Activated T-cell treated with anti-CD3 and anti-CD28 coated beads for 48 hours (primary cell): ENCODE measurements at places on chromosomes 3 and 15.

DNA sequence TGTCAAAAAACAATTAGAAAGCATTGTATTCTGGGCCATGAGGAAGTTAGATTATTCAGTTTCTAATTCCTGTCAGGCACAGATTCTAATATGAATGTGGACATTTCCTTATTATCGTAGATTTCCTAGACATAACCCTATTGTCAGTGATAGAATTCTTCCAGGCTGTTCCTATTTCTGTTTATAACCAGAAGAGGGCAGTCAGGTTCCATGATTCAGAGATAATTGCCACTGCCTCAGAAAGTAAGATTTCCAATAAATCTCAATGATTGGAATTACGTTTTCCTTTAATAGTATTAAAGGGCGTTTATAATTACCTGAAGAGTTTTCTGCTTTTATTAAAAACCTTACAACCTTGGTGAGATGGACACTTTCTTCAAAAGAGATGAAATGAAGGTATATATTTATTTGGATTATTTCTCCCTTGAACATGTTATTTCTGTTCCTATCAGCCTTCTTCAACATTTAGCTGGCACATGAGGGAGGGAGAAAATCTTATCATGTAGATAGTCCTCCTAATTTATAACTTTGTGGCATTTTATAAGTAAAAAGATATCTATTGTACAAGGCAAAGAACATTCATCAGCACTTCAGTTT is 439.2 kb downstream of the MCTP2 start:
- DNase-seq, result no peak

DNA sequence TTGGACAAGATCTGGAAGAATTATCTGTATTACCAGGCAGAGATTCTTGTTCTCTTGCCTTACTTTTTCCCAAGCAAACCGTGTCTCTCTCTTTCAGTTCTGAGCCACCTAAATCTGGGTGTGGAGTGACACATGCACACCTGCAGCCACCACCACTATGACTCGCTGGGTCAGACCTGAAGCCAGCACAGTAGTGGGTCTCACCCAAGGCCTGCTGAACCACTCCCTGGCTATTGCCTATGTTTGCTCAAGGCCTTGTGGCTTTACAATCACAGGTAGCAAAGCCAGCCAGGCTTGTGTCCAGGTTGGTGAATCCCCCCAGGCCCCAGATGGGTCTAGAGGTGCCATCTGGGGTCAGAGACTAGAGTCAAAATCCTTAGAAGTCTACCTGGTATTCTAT is 28.7 kb upstream of the COPB2 start:
- no peak for DNase-seq

DNA sequence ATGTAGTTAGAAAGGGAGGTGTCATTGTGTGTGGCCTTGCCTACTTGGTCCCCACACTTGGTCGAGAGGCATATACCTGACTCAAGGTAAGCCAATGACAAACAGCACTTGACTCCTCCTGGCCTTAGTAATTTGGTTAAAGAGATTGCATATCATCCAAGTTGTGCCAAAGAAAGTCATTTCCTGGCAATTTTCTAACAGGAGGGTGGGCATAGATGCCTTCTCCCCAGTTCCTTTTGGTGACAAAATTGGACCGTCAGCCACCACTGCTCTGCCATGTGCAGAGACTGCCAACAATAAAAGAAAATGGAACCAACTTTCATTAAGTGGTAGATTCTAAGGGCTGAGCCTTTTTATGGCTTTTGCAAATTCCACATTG is 7.9 kb upstream of the LEKR1 start:
- DNase-seq, result no peak

DNA sequence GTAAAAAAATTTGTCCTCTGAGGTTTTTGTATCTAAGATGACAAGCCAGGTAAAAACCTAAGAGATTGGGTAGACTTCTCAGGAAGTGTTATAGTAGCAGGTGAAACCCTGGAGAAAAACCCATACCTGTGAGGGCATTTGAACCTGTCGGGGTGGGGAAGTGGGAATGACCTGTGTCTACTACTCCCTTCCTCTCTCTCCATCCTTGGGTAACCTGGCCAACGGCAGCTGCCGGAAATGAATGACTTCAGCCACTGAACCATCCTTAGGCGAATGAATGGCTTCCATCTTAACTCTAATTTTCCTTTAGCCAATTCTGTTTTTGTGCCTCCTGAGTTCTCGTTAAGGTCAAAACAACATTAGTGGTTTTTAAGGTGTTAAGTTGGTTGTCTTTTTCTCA is 16.8 kb downstream of the GPR15 start:
- DNase-seq, result no peak

GRCh38 chr15:64105113-64105704 is 9.4 kb downstream of the SNX1 start:
- DNase-seq, result no peak

- DNase-seq, result no peak
Measured at GRCh38 chr3:183800243-183800863, 25.0 kb downstream of the MAP6D1 start.

DNA sequence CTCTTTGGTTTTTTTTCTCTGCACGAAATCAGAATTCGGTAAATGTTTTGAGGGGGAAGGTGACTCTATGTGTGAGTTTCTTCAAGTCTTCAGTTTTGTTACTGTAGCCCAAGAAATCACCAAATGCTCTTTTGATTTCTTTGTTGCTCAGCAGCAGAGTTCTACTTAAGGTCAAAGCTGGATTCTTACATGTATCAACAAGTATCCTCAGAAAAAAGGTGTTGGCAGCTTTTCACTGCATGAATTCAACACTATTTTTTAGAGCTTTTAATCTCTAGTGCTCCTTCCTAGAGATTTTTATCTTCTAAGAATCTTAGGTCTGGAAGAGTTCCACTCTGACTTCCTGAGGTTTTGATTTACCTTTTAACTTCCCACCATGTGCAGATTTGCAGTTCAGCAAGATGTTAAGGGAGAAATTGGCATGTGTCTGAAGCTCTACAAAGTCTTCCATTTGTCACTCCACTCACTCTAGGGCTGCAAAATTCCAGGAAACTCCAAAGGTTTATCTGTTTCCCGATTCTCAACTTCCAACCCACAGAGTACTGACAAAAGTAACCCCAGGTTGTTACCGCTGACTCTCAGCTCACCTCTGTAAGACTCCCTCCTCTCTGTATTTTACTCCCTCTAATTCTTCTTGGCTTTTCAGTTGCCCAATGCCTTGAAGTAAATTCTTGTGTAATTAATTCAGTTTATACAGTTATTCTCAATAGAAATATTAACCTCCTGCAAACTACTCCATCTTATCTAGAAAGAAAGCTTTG is 13.3 kb upstream of the CD200 start:
- DNase-seq, result no peak

DNA sequence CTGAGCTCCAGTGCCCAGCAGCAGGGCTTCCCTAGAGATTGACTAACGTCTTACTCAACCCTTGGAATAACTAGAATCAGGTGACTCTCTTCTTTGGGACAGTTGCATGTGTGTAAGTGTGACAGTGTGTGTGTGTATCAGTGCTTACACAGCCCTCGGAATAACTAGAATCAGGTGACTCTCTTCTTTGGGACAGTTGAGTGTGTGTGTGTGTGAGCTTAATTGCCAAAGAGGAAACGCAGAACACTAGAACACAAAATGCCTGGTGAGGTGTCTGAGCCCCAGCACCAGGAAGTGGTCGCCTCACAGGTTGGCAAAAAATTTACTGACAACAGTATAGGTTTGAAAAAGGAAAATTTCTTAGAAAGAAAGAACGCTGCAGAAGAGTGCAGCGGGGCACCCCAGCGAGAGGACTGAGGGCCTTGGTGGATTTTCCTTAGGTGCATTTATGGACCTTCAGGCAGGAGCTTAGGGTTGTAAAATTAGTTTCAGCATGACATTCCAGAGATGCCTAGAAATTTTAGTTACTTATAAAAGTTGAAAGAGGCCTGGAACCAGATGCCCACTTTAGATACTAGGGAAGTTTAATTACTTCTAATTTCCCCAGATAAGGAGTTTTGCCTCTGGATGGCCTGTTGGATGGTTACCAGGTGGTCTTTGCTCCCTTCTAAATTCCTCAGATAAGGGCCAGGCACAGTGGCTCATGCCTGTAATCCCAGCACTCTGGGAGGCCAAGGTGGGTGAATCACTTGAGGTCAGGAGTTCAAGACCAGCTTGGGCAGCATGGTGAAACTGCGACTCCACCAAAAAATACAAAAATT is 3.7 kb upstream of the WDR82 start:
- no peak for DNase-seq

DNA sequence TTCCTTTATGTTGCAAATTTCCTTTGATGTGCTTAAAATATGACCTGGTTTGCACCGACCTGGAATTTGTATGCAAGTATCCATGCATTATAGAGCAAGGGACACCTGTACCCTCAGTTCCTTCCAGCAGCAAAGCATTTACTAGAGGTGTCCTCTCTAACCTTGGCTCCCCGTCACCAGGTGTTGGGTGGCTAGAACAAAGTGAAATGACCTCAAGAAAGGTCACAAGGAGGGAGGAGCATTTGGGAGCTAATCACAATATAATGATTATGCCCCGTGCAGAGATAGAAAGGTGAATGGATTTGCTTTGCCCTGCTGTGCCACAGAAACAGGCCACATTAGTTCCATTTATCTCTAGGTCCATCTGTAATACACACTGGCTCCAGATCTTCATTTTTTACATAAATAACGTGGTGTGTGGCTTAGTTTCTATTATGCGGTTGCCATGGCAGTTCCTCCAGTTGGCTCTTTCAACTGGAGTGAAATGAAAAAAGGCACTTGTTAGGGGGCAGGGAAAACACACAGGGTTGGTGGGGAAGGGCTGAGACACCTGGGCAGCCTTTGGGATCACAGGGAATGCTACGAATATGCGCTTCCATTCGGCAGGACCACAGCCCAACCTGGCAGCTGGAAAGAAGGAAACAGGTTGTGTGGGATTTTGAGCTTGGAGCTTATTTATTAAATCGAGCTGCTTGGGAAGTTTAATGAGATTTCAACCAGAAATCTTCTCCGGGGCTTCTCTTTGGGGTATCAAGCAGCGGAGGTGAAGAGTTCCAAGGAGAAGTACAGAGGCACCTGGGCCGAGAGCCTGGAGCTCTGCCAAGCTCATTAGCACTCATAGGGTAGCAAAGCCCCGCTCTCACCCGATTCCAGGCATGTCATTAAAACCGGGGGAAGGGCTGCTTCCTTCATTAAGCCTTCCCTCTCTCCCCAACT is 233.5 kb upstream of the ST8SIA2 start:
- no peak for DNase-seq

DNA sequence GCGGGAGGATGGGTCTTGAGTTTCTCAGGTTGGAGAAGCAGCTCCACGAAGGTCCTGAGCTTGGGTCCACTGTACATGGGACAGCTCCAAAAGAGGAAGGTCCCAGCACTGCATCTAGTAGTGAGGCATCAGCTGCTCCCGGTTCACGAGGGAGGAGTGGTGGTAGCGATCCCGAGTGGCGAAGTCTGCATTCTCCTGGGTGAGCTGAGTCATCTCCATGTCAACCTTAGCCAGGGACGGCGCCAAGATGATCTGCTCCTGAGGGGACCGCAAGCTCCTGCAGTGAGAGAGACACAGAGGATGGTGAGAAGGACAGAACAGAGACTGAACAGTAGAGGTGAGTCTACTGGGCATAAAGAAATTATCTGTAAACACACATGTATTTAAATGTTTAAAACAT is 28.0 kb upstream of the HEG1 start:
- no peak for DNase-seq

GRCh38 chr3:116007000-116007399 is 383.7 kb downstream of the GAP43 start:
- no peak for DNase-seq

GRCh38 chr15:87604857-87605446 is 651.6 kb downstream of the NTRK3 start:
- DNase-seq, result peak; percentile 5

- no peak for DNase-seq
Measured at GRCh38 chr3:48414376-48415250, 15.3 kb downstream of the PLXNB1 start.

DNA sequence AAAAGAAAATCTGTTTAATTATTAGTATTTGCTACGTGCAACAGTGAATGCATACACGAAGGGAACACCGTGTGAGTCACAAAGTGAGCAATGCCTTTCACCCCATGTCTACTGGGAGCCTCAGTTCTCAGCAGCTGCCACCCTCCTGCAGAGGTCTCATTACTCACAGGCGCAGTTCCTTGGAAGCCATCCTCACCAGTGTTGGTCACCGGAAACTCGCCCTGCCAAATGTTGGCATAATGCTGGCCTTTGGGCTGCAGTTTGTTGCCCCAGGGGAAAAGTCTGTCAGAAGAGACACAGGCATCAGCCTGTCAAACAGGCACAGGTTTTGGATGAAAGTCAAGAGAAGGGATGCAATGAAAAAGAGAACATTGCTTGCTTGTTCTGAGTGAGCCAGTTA is 50.1 kb downstream of the SUMF1 start:
- peak; percentile 43 for DNase-seq

DNA sequence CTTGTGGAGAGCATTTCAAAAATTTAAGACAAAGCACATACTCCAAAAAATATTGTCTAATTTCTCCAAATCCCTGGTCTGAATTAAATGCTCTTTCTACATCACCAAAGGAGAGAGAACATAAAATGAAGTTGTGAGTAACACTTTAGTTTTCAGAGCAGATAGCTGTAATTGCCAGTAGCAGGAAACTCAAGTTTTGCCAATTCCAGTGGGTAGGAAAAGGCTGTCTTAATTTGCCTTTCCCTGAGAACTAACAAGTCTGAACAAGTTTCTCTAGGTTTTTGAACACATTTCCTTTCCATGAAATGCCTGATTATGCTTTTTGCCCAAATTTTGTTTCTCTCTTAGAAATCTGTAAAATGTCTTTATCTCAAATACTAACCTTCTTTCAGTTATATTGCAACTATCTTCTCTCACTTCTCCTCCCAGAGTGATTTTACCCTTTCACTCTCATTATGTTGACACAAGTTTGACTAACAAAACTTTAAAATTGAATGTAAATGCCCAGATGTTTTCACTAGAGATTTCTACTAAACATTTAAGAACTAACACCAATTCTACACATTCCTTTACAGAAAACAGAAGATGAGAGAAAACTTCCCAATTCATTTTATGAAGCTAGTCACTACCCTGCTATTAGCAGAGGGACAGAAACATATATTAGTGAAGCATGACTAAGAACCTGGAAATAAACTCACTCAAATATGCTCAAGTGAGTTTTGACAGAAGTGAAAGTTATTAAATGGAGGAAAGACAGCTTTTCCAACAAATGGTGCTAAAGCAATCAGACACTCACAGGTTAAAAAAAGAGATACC is 38.4 kb downstream of the RFX7 start:
- DNase-seq, result no peak

DNA sequence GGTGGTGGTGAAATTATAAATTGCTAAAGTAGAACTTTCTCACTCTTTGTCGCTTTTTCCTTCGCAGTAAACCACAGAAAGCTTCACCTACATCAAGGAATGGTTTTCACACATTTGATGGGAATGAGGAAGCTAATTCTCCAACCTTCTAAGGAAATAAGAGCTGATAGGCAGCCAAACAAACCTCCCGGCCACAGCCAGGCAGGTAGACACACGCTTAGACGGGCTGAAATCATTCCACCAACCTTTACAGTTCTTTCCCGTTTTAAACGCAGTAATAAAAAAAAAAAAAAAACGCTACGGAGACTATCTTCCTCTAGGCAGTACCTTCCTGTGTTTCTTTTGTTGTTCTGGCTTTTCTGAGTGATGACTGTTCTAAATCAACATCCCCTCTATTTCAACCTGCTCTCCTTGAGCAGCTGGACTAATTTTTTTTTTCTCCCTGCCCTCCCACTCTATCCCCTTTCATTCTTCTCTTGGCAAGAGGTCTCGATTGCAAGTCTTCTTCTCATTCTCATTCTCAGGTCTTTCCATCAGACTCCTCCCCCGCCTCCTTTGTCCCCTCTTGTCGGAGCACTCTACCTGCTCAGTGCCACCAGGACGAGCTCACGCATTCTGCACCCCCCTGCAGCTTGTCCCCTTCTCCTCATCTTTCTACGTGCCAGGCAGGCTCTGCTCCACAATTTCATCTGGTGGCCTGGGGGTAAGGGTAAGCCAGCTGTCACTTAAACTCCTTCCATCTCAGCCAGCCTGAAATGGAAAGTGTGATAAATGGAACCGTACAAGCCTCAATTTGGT is 391.1 kb upstream of the MDFIC2 start:
- DNase-seq, result no peak
